NCI-H1930 (cell line): ENCODE measurements at places on chromosomes 16 and 17.

- DNase-seq, result no peak
These were observed 210.5 kb downstream of the IRX3 start for GRCh38 chr16:54076006-54076504.

DNA sequence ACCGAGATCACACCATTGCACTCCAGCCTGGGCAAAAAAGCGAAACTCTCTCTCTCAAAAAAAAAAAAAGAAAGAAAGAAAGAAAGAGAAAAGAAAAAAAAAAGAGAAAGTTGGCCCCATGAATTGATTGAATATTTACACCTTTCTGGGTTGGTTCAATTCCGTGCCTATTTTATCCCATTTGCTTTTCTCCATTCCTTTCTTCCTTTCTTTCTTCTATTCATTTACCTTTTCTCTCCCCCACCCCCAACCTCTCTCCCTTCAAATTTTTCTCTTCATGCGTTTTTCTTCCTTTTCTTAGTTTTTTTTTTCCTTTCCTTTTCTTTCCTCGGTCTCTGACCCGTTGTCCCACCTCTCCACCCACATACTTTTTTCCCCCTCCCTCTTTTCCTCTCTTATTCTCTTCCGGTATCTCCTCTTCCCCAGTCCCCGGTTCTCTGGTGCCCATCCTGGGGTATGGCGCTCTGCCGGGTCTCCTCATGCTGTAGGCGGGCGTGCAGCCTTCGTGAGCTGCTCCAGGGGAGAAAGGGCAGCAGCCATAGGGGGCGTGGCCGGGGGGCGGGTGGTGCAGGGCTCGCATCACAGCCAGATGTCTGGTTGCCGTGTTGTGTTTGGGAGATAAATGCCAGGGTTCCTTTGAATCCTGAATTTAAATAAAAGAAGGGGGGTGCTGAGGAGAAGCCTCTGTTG lies 5.3 kb upstream of the COL1A1 start:
- no peak for DNase-seq

DNA sequence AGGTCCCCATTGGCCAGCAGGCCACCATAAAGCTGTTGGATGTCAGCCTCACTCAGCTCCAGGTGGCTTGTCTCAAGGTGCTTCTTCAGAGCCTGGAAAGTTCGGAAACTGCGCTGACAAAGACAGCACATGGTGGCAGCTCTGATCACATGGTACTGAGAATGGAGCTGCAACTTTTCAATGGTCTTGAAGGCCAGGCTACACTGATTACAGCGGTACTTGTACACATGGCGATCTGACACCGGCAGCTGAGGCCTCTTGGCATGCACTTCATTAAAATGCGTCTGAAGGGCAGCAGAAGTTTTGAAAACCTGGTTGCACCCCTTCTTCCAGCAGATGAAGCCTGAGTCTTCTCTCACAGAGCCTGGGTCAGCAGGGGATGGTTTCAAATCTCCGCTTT lies 249.7 kb downstream of the ZFHX3 start:
- no peak for DNase-seq

- no peak for DNase-seq
These were observed 26.5 kb downstream of the MAP3K14 start for GRCh38 chr17:45290269-45290765.

DNA sequence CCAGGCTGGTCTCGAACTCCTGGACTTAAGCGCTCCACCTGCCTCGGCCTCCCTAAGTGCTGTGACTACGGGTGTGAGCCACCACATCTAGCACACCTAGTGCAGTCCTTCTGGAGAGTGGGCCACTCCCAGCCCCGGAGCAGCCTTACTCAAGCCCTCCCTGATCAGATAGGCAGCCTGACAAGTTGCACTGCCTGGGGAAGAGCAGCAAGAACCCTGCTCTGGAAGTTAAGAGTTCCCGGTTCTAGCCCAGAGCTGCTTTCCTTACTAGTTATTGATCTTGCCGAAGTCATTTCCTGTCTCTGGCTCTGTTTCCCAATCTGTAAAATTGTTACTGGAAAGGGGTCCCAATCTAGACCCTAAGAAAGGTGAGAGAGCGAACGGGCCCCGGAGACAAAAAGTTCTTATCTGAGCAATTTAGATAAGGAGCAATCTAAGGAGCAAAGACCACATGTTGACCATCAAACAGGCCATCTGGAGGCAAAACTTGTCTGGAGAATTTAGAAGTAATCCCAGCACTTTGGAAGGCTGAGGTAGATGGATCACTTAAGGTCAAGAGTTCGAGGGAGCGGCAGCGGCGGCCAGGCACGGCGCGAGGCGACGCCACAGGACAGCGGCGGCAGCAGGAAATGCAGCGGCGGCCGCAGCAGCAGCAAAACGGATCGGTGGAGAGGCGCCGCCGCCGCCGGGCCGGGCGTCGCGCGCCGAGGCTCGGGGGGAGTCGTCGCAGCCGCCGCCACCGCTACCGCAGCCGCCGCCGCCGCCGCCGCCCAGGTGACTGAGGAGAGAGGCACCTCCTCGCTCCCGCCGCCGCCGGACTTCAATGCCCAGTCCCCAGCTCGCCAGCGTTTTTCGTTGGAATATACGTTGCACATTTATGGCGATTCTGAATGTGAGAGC lies 4.3 kb upstream of the NAGLU start:
- peak; percentile 50 for DNase-seq

DNA sequence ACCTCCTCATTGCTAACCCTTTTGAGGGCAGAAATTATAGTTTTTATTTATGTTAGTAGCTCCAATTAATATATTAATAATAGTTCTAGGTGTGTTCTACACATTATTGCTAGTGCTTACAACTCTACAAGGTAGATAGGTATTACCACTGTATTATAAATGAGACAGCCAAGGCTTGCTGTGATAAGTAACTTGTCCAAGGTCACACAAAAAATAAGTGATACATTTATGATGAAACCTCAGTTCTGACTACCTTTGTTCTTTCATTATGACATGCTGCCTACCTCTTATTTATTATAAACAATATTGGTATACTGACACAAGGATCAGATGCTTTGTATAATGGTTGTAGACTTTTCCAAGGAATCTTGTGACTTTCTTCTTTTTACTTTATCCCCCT lies 41.2 kb downstream of the NFAT5 start:
- no peak for DNase-seq

DNA sequence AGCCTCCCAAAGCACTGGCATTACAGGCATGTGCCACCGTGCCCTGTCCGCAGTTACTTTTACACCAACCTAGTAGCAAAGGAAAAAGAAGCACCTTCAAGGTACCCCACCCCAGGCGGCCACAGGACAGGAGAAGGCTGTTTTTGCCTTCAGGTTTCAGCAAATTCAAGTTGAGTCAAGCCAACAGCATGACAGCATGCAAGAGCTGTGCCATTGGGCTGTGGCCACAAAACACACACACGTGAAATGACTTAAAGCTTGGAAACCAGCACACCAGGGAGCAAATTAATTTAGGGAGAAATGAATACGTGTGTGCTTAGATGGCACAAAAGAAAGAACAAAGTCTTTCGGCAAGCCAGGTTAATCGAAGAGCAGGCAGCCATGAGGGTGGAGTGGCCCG lies 39.7 kb downstream of the ERCC4 start:
- no peak for DNase-seq

GRCh38 chr17:74243013-74243755 lies 29.8 kb downstream of the TTYH2 start:
- no peak for DNase-seq

DNA sequence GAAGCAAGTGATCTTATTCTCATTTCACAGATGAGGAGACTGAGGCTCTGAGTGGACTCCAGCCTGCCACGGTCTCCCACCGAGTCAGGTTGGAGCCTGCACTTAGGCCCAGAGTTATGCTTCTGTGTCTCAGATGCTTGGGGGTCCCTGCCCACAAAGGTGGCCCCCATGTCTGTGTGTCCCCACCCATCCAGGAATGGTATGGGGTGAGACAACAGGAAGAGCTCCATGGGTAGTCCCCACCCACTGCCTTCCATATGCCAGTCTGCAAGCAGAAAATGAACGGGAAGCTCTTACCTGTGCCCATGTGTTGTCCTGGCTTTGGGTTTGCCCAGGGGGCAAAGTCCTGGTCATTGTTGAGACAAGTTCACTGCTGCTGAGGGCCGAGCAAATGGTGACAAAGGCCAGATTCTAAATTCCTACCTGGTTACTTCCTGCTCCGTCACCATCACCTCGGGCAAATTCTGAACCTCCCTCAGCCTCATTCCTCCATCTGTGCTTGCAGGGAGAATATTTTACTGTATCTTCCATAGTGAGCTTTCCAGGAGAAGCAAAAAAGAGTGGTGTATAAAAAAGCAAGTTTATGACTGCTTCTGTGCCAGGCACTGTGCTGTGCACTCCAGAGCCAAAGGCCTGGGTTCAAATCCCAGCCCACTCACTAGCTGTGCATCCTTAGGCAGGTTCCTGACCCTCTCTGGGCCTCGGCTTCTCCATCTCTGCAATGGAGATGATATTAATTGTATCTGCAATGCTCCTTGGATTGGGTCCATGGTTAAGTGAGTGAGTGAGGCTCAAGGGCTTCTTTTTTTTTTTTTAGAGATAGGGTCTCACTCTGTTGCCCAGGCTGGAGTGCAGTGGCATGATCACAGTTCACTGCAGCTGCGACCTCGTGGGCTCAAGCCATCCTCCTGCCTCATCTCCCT lies 9.3 kb downstream of the IL4R start:
- DNase-seq, result no peak

- DNase-seq, result no peak
These were observed 34.2 kb upstream of the CIBAR2 start for GRCh38 chr16:85146532-85146797.
